ENCODE measurements at places on chromosomes 1 and 21.

DNA sequence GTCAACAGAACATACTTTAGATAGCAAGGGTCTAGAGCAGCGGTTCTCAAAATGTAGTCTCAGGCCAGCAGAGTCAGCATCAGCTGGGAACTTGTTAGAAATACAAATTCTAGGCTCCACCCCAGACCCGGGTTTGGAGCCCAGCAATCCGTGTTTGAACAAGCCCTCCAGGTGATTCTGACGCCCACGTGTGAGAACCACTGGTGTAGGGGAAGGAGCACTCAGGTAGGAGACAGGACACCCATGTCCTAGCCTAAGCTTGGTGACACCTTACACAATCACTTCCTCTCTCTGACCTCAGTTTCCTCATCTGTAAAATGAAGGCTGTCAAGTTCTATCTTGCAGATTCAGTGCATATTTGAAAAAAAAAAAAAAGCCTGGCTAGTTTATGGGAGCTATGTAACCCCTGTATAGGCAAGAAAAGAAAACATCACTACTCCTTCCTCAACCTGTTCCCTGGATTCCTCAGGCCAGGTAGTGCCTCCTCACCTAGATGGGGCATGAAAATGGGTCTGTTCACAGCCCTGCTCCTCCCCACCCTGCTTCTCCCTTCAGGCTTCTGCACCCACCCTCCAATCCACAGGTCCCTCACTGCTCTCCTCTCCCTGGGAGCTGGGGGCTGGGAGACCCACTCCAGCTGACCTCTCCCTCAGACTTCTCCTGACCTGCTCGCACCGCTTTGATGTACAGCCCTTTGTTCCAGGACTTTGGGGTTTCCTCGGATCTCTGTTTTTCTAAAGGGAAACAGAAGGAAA lies 7.1 kb upstream of the PHLDA3 start:
- no peak for DNase-seq

GRCh38 chr1:38746941-38747600 lies 112.5 kb downstream of the RRAGC start:
- DNase-seq: no peak

DNA sequence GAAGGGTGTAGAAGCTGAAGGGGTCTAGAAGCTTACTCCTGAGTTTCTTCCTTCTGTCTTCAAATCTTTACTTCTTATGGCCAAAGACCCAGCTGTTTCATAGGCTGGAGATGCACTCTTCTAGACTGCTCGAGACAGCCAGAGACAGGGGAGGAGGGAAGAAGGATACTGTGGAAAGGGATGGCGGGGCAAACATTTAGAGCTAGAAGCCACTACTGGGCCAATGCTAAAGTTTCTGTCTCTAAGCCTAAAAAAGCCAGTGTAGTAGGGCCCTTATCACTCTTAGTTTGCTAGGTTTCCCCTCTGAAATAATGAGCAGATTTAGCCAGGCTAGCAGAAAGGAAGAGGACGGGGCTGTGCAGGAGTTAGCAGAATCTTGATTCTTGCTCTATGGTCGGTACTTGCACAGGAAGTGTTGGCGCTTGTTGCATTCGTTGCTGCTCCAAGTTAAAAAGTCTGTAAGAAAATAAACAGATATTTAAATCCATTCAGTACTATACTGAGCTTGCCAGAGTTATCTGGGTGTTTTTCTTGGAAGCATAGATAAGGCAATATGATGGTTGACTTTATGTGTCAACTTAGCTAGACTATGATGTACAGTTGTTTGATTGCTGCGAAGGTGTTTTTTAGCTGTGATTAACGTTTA lies 16.9 kb downstream of the REG4 start:
- DNase-seq: no peak

DNA sequence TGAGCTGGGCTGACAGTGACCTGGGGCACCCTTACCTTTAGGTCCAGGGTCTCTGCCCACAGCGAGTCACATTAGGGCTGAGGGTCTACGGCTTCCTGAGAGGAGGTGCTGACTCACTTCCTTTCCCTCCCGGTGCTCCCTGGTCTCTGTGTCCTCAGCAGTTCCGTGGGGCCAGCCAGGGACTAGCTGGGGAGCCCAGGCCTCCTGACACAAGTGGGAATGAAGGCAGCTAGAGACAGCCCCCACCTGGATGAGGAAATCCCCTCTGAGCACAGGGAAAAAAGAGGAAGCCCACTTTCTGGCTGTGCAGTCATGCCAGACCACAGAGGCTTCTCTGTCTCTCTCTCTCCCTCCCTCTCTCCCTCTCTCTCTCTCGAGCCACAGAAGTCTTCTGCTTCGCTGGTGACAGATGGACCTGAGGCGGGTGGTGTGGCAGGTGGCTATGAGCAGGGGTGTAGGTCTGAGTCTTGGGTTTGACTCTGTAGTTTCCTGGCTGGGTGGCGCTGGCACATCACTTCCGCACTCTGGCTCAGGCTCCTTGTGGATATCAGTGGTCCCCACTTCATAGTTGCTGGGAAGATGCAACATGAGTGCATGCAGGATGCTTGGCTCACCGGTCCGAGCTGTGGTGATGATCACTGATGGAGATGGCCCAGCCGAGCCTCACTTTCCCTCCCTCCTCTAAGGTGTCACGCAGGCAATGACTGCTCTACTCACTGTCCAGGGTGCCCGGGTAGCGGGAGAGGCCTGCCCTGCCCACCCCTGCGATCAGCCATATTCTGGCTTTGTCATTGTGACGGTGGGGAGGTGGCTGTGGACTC lies 3.5 kb downstream of the SLC66A1 start:
- DNase-seq: no peak

DNA sequence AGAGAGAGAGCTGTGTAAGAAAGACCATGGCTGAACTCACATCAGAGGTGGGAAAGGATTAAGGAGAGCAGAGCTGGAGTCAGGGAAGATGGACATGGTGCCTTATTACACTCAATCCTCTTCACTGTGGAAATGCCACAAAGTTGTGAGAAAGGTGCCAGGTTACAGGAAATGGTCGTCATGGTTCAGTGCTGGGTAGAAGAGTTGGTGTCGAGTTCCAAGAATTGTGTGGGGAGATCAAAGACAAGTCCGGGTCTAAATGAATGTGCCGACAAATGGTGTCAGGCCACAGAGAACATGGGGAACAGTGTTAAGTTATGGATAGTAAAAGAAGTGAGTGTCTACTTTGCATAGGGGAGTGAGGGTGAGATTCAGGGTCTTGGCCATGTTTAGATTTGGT lies 40.9 kb downstream of the LAMC2 start:
- no peak for DNase-seq

DNA sequence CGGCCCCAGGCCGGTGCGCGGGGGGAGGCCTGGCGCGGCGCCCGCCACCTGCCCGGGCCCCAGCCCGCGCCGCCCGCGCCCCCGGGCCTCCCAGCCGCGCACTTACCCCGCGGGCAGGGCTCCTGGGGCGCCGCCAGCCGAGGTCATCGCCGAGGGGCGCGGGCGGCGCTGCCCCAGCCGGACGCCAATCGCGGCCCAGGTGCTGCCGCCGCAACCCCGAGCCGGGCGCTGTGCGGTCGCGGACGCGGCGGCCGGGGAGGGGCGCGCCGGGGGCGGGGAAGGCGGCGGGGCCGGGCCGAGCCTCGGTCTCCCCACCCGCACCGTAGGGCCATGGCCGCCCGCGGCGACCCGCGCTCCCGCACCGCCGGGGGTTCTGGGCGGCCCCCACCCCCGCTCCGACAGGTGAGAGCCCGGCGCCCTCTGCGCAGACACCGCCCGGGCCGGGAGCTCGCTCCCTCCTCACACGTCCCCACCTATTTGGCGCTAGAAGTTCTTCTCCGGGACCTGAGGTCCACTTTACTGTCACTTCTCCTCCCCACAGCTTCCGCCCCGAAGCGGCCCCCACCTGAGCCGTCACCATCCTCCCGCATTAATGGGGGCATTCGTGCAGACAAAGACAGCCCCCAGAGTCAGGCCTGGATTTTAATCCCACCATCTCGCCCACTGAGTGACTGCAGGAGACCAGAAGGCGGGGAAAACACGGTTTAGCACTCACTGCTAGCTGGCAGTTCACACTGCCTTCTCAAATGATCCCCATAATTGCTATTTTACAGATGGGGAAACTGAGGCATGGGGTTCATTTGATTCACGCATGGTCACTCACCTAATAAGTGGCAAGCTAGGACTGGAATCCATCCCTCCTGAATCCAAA lies at the start of gene TTC39A:
TSS of gene TTC39A (minus strand) at position 232 of the 871 bp plus-strand sequence. CDS start at position 147, 85 bp downstream.
- DNase-seq: no peak

DNA sequence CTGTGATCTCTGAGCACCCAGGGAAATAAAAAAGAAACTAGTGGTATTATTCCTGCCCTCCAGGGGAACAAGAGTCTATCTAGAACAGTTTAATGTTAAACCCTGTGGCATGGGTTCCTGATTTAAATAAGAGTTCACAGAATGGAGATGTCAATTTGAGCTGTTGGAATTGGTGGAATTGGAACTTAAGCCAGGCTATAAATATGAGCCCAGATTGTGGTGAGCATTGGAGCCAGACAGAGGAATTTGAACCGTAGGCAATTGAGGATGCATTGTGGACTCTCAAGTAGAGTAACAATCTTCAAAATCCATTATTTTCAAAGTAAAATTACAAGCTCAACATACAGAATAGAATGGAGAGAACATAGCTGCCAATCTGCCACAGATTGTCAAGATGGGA lies 98.2 kb downstream of the NEK7 start:
- DNase-seq: no peak

- DNase-seq: no peak
Measured at GRCh38 chr1:228141226-228142044, 1.4 kb downstream of the GUK1 start.
